Central memory CD4-positive, alpha-beta T cell (primary cell): ENCODE measurements at places on chromosomes 11 and 22.
A peak's percentile ranks its signal among the peaks of the same experiment; 100 is the strongest.

DNA sequence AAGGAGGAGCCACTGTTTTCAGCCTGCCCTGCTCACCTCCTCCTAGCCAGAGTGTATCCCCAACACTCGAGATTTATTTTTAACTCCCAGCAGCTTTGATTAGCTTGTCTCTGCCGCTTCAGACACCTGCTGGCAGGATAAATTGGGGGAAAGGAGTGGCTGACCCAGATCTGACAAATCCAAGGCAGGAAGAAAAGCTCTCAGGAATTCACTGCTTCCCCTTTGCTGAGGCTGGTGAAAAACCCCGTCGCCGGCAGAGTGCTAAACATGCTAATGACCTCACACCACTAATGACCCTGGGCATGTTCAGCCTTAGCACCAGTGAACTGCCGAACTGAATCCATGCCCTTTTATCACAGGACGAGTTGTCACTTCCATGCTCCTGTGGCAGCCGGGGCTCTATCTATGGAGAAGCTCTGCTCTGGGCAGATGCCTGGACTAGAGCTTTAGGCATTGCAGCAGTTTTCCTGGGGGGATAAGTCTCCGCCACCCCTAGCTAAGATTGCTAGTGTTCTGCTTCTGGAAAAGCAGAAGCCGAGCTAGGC, 52.2 kb downstream of the FEZ1 start:
- DNase-seq, result no peak

- DNase-seq, result no peak
Observed at GRCh38 chr11:14119357-14119756, 156.8 kb downstream of the SPON1 start.

DNA sequence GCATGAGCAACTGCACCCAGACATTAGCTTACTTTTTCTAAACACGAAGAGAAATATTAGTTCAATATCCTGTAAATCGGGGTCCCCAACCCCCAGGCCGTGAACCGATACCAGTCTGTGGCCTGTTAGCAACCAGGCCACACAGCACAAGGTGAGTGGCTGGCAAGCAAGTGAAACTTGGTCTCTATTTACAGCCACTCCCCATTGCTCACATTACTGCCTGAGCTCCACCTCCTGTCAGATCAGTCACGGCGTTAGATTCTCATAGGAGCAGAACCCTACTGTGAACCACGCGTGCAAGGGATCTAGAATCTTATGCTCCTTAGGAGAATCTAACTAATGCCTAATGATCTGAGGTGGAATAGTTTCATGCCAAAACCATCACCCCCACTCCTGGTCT, 27.8 kb upstream of the DEPDC7 start:
- DNase-seq, result no peak

GRCh38 chr11:107695446-107695845, 16.4 kb downstream of the SLN start:
- no peak for DNase-seq

DNA sequence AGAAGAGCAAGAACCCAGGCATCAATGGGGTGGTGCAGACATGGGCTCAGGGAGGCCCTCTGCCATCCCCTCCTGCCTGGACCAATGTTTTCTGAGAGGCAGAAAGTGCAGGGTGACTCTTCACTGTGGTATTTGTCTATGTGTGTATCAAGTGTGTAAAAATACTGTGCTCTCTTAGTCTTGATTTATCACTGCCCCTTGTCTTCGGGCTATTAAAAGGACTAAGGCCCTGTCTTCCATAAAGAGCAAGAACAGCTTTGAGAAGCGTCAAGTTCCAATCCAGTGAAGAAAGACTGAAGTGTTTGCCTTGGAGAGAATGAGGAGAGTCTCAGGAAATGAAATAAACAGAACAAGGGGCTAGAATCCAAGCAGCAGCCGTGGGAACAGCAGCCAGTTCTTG, 14.4 kb downstream of the PRSS23 start:
- no peak for DNase-seq

GRCh38 chr11:27679136-27680015, 20.9 kb downstream of the BDNF start:
- no peak for DNase-seq

DNA sequence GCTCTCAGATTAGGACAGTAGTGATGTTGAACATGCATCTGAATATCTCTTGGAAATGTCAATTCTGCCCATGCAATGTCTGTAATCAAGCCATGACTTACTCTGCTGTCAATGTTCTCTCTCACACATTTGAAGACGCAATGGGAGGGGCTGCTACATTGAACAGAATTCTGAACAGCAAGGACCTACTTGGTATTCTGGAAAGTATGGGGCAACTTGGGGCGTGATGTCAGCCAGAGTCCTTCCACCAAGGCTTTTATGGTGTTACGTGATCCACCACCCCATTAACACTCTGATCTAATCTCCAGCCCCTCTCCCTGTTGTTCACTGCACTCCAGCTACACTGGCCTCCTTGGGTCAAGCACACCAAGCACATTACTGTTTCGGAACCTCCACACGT, 7.1 kb upstream of the CD59 start:
- no peak for DNase-seq

- peak; percentile 70 for DNase-seq
Observed at GRCh38 chr11:35012467-35013191, 96.2 kb downstream of the PDHX start.

GRCh38 chr11:107118025-107118720, 99.9 kb upstream of the GUCY1A2 start:
- DNase-seq, result no peak

GRCh38 chr22:48659404-48659996, 1168.2 kb downstream of the BRD1 start:
- DNase-seq, result no peak

DNA sequence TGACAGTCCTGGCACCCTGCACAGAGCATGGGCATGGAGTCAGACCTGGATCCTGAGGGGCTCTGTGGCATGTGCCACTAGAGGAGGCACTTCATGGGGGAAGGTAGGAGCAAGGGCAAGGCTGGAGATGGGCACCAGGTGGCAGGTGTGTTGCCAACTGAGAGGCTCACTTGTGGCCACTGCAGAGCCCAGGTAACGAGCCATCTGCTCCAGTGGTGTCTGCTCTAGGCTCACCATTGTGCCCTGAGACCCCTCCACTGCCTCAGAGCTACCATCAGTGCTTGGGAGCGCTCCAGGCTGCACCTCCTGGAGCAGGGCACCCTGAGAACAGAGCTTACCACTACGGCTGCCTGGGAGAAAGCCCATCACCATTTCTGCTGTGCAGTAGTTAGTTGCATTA, 1.3 kb upstream of the ZDHHC8 start:
- no peak for DNase-seq

- DNase-seq, result no peak
Observed at GRCh38 chr11:101441747-101442146, 142.1 kb downstream of the TRPC6 start.

GRCh38 chr11:70155386-70155785, 47.7 kb upstream of the FADD start:
- no peak for DNase-seq

DNA sequence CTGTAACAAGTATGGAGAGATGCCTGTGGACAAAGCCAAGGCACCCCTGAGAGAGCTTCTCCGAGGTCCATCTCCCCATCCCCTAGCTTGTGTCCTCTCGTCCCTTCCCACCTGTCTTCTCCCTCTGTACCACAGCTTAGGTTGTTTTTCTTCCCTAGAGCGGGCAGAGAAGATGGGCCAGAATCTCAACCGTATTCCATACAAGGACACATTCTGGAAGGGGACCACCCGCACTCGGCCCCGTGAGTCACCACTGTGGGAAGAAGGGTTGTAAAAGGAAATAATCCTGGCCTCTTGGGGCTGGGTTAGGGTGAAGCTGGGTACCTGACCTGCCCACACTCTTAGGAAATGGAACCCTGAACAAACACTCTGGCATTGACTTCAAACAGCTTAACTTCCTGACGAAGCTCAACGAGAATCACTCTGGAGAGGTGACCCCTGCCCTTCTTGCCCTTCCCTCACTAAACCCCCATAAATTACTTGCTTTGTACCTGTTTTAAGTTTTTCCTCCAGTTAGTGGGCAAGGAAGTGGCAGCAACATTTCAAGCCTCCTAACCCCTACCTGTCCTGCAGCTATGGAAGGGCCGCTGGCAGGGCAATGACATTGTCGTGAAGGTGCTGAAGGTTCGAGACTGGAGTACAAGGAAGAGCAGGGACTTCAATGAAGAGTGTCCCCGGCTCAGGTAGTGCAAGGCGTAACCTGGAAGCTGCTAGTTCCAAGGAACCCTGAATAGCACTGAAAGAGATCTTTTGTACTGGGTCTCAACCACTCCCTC, 3.1 kb downstream of the TAF10 start:
- no peak for DNase-seq

DNA sequence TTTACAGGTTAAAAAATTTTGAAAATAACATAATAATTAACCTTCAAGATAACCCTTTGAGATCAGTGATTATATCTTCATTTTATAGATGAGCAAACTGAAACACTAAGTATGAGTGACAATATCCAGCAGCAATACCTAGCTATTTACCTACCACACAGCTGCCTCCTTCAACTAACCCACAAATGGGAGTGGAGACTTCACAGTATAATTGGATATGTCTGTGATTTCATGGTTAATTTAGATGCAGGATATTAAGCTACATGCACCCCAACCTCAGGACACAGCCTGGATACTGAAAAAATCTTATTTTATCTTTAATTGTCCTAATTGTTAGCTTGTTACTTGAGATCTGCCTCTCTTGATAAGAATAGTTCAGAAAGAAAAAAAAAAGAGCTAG, 297.2 kb upstream of the ANO5 start:
- no peak for DNase-seq

GRCh38 chr11:11171854-11172253, 181.2 kb downstream of the CSNK2A3 start:
- peak; percentile 75 for DNase-seq

GRCh38 chr11:127790592-127790991, 790.0 kb upstream of the KIRREL3 start:
- DNase-seq, result no peak

DNA sequence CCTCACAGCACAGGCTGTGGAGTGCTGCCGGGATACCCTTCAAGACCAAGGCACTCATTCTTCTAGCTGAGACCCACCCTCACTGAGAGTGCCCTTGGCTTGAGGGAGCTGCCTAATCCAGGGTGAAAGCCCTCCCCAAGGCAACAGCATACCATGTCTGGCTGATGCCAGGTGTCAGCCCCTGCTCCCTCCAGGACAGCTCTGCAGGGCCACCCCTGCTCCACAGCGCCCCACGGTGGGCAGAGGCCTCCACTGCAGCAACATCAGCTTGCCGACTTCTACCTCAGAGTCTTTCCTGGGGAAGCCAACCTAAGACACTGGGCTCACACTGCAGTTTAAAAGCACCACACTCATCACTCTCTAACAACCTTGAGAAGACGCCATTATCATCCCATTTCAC, 29.0 kb downstream of the TTLL1 start:
- peak; percentile 20 for DNase-seq

GRCh38 chr22:29386708-29387107, 1.7 kb downstream of the AP1B1 start:
- DNase-seq, result no peak
